Daoy (cell line): ENCODE measurements at places on chromosomes 13 and 19. TPM values are rescaled to one million over a fixed set of nuclear protein-coding genes. Genes with fewer than 3 reads are reported as not detected.

- DNase-seq = no peak
Measured at GRCh38 chr13:37701306-37701705, 102.7 kb upstream of the POSTN start.

DNA sequence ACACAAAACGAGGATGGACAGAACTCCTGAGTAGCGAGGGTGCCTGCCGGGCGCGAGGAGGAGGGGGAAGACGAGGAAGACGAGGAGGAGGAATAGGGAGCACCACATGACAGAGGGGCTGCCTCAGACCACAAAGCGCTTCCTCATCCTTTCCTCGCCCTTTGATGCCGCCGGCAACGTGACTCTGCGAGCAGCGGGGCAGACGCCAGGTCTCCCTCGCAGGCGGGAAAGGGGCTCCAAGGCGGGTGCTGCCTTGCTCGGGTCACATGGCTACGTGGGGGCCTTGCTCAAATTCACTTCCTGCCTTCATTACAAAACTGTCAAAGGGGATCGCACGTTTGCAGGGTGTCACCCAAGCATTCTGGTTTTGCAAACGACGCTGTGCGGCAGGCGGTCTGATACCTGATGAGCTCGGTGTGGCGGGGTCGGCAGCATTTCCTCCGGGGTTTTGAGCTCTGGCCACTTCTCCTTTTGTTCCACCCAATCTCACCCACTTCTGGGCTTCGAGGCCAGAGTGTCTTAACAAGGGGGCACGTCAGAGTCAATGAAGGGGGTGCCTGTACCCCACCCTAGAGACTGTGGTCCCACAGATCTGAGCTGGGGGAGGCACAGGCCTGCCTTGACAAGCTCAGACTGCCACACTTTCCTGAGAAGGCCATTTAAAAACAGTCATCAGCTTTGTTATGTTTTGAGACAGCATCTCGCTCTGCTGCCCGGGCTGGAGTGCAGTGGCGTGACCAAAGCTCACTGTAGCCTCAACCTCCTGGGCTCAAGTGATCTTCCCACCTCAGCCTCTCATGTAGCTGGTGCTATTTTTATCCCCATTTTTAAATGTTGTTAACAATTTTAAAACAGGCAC is 14.9 kb downstream of the MAP2K2 start:
- no peak for DNase-seq

DNA sequence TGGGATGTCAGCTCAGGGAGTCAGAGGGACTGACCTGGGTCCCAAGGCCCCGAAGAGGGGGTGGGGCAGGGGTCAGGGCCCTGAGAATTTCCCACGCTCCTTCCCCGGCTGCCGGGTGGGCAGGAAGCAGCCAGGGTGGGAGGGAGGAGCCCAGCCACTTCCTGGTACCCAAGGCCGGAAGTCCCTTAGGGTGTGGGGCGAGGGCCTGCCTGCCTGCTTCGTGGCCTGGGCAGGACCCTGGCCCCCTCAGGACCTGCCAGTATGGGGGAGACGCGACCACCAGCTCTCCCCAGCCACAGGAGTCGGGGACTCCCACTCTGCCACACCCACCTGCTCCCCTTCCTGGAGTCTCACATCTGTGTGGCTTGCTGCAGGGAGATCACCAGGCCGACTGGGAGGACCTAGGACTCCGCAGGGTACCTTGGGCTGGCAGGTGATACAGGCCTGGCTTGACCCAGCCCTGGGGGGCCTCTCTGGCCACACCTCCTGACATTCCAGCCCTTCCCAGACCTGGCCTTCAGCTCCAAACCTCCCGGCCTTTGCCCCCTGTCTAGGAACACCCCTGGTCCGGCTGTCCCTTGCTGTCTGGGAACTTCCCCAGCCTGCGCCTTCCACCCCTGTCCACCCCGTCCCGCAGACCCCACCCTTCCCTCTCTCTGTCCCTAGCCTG is 9.8 kb upstream of the CIRBP start:
- DNase-seq = peak; percentile 86

GRCh38 chr13:113628291-113629270 is 29.4 kb downstream of the ATP4B start:
- no peak for DNase-seq

GRCh38 chr13:23436680-23437079 is 3.2 kb upstream of the SACS start:
- DNase-seq = no peak

- peak; percentile 72 for DNase-seq
Measured at GRCh38 chr19:39544226-39544903, 4.4 kb upstream of the EID2 start.

DNA sequence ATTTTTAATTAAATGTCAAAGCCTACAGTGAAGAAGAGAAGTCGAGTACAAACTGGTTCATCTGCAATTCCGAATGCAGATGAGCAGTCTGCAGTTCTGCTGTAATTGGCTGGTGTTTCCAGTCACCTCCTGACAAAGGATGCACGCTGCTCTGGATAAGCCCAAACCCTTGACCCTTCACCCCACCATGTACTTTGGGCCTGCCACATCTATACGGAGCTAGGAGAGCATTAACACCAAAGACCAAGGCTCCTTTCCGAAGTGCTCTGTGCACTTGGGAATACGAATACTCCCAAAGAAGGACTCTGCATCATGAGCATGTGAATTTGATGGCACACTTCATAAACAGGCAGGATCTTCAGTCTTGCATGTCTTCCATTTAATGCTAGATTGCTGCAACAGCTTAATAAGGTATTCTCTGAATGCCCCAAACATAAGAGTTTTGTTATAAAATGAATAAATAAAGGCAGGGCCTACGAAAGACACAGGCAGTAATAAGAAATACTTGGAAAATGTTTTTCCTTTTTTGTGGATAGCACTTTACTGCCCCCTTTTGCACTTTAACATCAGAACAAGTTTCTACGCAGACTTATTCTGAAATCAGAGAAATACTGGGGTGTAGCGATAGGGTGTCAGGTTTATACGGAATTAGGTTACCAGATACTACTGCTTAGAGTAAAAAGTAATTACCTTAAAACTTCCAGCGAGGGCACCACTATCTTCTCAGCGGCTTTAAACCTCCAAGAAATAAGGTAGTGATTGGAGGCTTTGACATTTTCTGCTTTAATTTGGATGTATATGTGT is 15.0 kb downstream of the EFNB2 start:
- no peak for DNase-seq

DNA sequence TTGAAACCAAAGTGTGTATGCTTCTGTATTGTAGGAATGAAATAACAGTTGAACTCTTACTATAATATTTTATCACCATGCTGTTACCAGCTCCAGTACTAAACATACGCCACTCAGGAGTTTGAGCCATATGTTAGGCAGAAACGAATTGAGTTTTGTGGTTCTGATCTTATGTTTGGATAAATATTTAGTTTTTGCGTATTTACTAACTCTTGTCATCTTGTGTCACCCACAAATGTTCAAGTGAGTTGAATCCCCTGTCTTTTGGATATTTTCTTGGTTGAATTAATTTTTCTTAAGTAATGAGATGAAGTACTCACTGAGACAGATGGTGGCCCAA is 1.5 kb downstream of the FNDC3A start:
- no peak for DNase-seq

- DNase-seq = no peak
Measured at GRCh38 chr19:39319892-39320248, 793 bp downstream of the LRFN1 start.

- DNase-seq = no peak
Measured at GRCh38 chr19:34172661-34173192, 423 bp downstream of the LSM14A start.

GRCh38 chr13:47291107-47291656 is 394.3 kb upstream of the HTR2A start:
- DNase-seq = no peak

DNA sequence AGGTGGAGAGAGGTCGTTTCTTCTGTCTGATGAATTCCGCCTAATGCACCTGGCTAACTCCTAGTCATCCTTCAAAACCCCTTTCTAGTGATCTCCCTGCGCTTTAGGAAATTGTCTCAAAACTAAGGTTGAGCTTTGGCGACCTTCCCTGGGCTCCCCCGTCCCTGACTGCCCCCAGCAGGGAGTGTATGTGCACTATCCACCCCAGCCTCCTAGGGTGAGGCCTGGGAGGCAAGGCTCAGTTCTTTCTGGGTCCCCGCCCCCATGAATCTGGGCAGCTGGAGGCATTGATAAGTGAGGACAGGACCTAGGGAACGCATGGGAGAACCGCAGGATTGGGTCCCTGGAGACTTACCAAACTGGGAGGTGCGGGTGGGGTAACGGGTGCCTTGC is 378 bp downstream of the TLE6 start:
- no peak for DNase-seq

GRCh38 chr19:37251308-37252229 is 33.6 kb downstream of the ZNF383 start:
- peak; percentile 90 for DNase-seq

- DNase-seq = no peak
Measured at GRCh38 chr19:28394725-28395124, 818.2 kb downstream of the UQCRFS1 start.

DNA sequence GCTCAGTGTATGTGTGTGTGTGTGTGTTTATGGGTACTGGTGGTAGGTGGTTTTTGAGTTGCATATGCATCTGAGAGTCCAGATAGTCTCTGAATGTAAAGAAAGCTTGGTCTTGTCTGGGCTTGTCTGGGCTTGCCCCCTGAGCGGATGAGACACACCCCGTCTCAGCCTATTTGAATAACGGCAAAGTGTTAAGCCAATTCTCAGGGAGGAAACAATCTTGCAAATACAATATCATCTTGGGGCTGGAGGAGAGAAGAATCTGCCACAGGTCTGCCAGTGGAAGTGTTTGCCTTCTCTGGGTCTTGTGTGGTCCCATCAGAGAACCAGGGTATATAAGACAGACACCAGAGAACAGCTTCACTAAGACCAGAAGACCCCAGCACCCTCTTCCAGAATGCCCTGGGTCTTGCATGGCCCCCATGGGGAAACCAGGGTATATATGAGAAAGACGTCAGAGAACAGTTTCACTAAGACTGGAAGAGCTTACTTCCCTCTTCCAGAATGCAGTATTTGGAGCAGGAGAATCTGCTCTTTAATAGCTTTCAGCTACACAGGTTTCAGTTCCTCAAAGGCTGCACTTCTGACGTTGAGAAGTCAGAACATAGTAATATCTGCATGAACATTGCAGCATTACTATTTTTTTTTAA is 13.3 kb downstream of the CD70 start:
- DNase-seq = no peak

DNA sequence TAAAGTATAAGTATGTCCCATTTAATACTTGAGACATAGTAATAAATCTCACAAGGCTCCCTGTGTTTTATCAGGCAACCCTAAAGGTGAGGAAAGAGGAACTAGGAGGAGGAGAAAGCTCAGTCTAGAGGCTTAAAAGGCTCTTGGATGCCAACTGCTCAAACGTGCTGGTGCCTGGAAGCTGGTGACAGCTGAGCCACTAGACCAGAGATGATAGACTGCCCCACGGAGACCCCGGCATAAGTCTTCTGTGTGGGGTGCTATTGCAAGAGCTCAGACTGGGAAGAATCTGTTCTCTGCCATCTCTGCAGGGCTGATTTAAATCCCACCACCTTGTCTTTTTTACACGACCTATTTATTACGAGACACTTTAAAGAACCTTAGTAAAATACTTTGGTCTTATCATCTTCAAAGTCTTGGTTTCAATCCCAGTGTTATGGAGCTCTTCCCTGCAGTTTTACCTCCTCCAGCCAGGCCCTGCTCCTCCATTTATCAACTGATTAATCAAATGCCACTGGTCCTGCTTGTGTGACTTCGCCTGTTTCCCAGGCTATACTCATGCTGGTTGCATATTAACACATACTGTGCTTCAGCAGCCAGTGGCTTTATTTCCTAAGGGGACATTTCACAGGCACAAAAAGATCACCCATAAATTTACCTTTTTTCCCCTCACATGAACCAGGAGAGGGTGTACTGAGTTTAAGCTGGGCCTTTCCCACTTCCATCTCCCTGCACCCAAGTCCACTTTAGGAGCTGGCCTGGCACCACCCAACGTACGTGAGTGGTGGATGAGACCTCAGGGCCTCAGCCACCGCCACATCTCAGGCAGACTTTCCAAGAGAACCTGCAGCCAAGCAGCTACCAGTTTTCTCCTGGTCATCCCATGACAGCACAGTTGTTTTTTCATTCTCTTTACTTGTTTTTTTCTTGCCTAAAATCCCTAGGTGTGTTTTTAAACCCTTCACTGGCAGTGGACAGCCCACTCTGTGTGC is 7.8 kb upstream of the ATP12A start:
- no peak for DNase-seq

DNA sequence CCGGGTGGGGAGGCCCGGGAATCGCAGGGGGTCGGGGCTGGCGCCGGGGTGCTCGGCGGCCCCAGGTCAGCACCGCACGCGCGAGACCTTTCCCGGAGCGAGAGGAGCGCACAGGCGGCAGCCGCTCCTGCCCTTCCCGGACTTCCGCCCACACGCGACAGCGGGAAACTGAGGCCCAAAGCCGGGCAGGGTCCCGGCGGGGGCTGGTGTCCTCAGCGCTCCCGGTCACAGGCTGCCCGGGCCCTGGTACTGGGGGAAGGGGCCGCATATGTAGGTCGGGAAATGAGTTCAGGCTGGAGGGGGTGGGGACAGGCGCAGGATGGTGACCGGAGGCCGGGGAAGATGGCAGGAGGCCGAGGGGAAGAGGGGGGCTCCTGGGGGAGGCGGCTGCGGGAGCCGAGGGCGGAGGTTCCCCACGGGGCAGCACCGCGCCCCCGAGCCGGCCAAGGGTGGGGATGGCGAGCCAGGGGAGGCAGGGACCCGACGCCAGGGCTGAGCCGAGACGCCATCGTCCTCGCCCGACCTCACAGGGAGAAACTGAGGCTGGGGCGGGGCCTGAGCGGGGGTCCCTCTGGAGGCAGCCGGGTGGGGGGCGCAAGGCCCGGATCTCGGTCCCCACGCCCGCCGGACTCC is 662 bp downstream of the CBARP start:
- no peak for DNase-seq

- DNase-seq = no peak
Measured at GRCh38 chr13:79532576-79532975, 51.6 kb downstream of the NDFIP2 start.

- no peak for DNase-seq
Measured at GRCh38 chr13:35496761-35497386, 20.4 kb upstream of the MAB21L1 start.

GRCh38 chr19:13742756-13743155 is 21.6 kb upstream of the MRI1 start:
- peak; percentile 55 for DNase-seq

DNA sequence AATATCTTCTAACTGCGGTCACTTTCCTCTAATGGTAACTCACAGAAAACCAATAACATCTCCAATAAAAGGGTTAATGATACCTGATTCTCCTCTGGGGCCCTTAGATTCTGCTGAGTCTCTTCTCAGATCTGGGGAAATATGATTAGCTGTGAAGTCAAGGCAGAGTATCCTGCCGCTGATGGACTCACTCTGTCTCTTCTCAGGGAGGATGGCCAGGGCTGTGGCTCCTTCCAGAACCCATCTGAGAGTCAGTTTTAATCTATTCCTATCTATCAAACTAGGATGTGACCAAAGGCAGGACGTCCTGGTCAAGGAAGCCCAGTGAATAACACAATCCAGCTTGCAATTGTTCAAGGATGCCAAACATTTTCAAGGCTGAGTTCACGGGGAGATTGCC is 109.8 kb downstream of the SLC10A2 start:
- DNase-seq = no peak

GRCh38 chr13:114124921-114125320 is 7.5 kb downstream of the RASA3 start:
- DNase-seq = peak; percentile 68

GRCh38 chr13:29858231-29858630 is 7.8 kb upstream of the UBL3 start:
- no peak for DNase-seq

The GJA3 gene
- 0.89 and 1.4 TPM in 2 replicates for total RNA-seq

The FCGBP gene
- 0.92 and 1.5 TPM in 2 replicates for total RNA-seq

The LRG1 gene
- total RNA-seq = 0.03 and 0.69 TPM in 2 replicates

The CD37 gene
- total RNA-seq = not detected in 2 replicates

The SLC1A6 gene
- total RNA-seq = 1.4 TPM in 1 of 2 replicates, not detected in the other
